ENCODE measurements at places on chromosomes 3 and 15.
A peak's percentile ranks its signal among the peaks of the same experiment; 100 is the strongest.

DNA sequence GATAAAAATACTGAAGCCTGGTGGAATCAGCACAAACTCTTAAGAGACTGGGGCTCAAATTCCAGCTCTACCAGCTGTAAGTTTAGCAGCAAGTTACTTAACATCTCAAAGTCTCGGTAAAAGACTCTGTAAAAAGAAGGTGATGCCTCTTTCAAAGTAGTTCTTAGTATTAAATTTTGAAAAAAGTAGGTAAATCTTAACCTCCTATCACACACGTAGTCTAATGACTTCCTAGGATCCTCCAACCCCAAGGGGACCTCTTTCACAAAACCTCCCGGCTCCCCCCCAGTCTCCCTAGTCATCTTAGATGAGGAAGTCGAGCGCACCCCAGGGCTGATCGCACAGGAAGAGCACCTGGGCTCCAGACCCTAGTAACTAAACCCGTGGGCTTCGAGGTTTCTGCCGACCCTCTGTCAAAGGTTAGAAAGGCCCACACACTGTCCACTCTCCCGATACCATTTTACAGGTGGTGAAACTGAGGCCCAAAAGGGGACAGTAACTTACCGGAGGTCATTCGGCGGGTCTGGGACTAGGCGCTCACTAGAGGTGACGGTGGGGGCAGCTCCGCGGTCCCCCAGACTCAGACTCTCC, 427 bp downstream of the MBD4 start:
- DNase-seq, result peak; percentile 32

GRCh38 chr15:61157933-61158332, 71.2 kb downstream of the RORA start:
- peak; percentile 4 for DNase-seq

GRCh38 chr15:69303337-69304181, 4.8 kb downstream of the PAQR5 start:
- no peak for DNase-seq

GRCh38 chr3:66466606-66467270, 34.1 kb downstream of the LRIG1 start:
- DNase-seq, result no peak

DNA sequence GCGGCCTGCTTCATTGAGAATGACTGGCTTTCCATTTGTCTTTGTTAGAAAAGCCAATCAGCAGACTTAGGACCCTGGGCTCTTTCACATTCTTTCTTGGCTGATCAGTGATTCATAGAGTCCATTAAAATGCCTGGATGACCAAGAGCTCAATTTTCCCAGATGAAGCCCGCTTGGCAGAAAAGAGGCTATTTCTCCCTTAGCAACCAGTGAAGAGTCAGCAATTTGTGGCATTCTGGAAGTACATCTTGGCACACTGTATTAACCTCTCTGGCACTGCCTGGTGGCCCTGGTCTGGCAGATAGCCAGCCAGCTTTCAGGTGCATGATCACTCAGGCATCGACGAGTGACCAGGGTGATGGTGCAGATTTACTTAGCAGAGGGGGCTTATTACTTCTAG, 145.7 kb upstream of the PLAAT1 start:
- no peak for DNase-seq

- DNase-seq, result no peak
These were observed 23.8 kb downstream of the NIPA1 start for GRCh38 chr15:22810033-22810852.

DNA sequence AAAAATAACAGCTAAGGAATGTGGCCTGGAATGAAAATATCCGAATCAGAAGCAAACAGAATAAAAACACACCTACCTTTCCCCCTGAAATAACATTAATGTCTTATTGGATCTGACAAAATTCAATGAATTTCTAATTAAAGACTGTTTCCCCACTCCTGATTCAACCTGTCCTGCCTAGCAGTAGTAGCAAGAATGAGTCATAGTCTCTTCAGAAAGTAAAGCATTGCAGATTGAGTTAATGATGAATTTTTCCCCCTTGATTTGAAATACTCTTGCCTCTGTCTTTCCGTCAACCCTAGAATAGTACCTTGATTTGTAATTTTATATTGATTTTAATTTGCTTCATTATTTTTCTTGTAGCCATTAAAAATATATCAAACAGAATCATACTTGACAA, 212.4 kb downstream of the CNTN4 start:
- no peak for DNase-seq

- no peak for DNase-seq
These were observed 8.8 kb downstream of the SNUPN start for GRCh38 chr15:75616766-75617165.

DNA sequence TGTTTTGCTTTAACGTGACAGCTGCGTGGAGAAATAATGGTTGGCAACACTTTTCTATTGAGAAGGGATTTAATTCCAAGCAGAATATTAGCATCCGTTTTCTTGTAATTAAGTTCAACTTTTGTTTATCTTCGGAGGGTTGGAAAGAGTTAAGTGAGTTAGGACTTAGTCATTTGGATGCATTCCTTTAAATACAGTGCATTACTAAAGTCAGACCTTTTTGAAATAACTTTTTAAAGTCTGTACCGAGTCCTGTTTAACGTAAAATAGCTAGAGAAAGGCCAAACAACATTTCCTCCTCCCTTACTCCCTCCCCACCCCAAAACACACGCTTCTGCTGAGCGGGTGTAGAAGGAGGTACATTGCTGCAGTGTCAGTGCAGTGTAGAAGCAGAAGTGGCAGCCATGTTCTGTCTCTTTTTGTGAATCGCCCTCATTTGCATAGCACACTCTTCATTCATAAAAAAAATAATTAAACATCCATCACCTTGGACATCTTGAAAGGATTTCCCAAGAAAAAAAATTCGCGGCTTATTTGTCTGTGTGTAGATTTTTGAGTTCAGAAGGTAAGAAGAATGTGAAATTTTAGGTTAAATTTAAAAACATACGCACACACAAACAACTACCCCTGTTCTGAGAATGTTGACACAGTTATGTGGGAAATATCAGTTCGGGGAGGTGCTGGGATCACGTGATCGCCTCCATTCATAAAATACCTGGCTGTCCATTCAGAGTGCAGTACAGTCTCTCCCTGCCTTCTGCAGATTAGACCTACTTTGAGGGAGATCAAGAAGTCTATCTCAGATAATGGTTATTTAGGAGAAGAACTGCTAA, 1.6 kb downstream of the SPRED1 start:
- DNase-seq, result peak; percentile 81

- DNase-seq, result no peak
These were observed 93.2 kb downstream of the FILIP1L start for GRCh38 chr3:100020876-100021644.

DNA sequence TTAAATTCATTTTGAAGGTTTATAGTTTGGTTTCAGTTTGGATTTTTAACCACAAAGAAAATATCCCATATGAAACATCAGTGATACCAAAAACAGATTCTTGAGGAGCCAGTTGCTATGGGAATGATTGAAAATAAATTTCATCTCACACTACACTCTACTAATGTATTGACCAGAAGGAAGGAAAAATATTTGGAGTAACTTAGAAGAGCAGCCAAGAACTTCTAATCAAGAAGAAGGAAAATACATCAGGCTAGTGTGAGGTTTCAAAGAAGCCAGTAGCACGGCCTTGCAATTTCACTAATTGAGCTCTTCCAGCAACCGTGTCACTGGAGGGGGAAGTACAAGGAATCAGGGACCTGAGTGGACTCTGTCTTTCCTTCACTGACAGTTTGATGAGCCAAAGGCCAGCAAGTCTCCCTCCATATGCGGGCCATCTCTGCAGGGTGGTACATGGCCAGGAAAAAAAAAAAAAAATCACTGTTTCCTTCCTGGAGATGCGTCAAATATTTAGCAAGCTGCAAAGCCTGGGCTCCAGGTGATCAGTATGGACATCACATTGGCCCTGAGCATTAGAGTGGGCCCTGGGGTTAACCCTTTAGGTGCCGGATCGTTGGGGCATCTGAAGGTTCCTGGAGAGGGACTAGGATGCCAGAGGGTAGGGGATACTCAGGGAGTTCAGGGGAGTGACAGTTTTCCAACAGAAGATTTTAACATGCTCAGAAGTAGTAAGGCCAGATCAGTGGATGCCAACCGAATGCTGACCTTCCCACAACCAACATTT, 37.1 kb downstream of the SLC12A8 start:
- DNase-seq, result no peak

DNA sequence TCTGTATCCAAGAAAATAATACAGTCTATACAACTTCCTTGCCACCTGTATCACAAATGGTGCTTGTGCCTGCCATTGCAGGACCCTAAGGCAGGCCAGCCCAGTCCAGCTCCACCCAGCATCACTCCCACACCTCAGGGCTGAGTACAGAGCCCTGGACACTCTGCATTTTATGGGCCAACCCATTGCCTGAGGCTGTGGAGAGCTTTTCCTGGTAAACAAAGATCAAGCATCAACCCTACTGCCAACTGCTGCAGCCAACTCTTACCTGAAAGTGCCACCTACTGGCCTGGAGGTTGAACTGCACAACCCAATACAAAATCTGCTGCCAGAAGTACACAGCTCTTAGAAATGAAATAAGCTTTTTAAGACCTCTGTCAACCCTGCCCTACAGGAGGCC, 1082.2 kb downstream of the NAALADL2 start:
- DNase-seq, result peak; percentile 6

GRCh38 chr3:148227534-148227933, 470.2 kb upstream of the AGTR1 start:
- no peak for DNase-seq

DNA sequence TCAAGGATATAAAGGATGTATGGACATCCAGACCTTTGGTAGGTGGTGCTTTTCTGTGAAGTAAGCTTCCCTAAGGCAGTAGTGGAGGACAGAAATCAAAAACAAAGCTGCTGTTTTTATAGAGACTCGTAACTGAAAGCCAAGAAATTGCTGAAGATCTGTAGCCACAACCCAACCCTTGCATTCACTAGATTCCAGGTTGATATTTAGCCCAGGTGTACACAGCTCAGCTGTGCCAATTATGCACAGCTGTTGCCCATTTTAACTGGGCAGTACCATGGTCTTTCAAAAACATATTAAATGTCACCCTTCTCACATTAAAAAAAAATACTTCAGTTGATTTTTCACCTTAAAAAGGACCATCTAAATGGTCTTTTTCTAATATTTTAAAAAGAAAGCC, 75.8 kb downstream of the CNTN3 start:
- no peak for DNase-seq

- no peak for DNase-seq
These were observed 62.9 kb upstream of the PTX3 start for GRCh38 chr3:157373783-157374182.

GRCh38 chr15:38528294-38528693, 36.3 kb downstream of the RASGRP1 start:
- no peak for DNase-seq

GRCh38 chr3:133655731-133656515, 5.8 kb downstream of the TOPBP1 start:
- DNase-seq, result no peak

- DNase-seq, result peak; percentile 25
These were observed 121.3 kb upstream of the SOX14 start for GRCh38 chr3:137642831-137643230.

DNA sequence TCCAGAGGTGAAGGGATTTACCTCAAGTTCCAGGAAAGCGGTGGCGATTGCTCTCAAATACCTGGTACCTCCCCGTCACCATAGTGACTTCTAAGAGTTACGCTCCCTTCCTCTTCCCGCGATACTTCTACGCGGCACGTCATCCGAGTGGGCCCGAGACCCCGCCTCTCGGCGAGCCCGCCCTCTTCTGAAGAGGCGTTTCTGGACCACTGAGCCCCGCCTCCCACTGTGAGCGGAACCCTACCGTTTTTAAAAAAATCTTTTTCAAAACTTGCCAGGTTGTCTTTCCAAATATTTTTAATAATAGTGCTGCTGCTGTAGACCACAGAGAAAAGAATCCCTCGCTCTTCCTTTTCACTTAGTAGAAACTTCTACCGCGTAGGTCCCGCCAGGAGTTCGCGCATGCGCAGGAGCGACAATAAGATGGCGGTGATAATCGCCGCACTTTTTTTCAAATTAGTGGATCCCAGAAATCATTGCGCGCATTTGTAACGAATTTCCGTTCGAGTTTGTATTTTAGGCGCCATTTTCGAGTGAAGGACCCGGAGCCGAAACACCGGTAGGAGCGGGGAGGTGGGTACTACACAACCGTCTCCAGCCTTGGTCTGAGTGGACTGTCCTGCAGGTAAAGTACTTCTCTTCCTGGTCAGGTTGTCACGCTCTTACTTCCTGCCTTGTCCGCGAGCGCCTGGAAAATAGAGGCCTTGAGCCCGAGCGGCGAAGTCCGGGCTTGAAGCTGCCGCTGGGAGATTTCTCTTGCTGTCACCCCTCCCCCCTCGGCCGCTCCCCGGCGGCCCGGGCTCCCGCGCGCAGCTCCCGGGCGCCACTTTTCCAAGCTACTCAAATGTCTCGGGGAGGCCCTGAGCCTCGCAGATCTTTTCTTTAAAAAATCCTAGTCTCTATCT, at the start of the genes IFT80 and SMC4:
TSS of gene IFT80 (minus strand) at position 101 of the 905 bp plus-strand sequence. CDS start 14,625 bp downstream, outside the sequence.
TSS of gene SMC4 (plus strand) at position 526 of the 905 bp plus-strand sequence. CDS start 1,177 bp downstream, outside the sequence.
- peak; percentile 97 for DNase-seq

DNA sequence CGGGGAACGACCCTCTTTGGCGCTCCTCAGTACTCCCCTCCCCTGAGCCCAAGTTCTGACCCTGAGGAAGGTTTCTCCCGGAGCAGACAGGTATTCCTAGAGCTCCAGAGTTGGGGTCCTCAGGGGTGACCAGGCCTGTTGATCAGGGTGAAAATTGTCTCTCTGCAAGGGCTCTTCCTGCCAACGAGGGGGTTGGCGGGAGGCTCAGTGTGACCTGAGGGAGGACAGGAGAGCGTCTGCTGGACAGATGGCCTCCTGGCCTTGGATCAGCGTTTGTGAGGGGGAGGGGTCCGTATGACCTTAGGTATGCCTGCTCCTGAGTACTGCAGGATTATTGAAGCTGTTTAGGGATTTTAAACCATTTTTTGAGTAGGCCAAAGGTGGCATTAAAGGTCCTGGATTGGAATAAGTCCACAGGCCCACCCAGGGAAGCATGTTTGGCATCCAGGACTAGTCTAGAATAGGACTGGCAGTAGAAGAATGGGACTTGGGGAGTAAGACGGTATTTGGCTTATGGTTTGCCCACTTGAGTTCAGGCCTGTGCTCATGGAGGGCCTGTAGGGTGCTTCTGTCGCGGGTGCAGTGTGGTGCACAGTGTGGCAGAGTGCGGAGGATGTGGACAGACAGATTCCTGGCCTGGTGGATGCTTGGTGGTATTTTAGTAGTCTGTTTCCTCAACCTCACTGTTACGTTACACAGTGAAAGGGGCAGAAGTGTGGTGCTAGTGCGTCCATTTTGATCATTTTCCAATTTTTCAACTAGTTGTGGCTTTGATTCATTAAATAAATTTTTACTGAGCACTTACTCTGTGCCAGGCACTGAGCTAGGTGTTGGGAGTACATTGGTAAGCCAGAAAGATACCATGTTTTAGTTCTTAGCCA, 959 bp downstream of the ZNF592 start:
- peak; percentile 25 for DNase-seq

- peak; percentile 67 for DNase-seq
These were observed 5.6 kb upstream of the NCEH1 start for GRCh38 chr3:172716476-172716875.

GRCh38 chr15:31313223-31313622, 13.4 kb upstream of the KLF13 start:
- DNase-seq, result no peak

Data from Ammon's horn (tissue), 1 donor.